Activated CD4-positive, alpha-beta T cell treated with anti-CD3 and anti-CD28 coated beads, Interleukin-2, amount 50 U/mL, for 24 hours (primary cell): ENCODE measurements at places on chromosomes 12 and 14.

GRCh38 chr12:93783832-93784231 is 106.7 kb downstream of the CRADD start:
- no peak for DNase-seq

DNA sequence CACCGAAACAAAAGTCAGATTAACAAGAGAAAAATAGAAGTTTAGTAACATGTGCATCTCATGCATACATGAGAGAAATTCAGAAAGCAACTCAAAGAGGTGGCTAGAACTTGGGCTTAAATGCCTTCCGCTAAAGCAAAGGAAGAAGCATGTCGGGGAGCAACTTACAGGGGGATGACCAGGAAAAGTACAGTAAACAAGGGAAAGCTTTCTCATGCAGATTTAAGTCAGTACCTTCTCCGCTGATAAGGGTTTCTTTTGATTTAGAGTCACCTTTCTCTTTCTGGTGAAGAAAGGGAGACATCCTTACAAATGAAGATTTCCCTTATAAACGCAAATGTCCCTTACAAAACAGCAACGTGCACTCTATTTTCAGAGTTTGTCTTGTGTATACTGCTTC is 6.0 kb upstream of the RNASE6 start:
- no peak for DNase-seq

GRCh38 chr14:24607635-24608514 is 1.6 kb downstream of the GZMH start:
- no peak for DNase-seq

DNA sequence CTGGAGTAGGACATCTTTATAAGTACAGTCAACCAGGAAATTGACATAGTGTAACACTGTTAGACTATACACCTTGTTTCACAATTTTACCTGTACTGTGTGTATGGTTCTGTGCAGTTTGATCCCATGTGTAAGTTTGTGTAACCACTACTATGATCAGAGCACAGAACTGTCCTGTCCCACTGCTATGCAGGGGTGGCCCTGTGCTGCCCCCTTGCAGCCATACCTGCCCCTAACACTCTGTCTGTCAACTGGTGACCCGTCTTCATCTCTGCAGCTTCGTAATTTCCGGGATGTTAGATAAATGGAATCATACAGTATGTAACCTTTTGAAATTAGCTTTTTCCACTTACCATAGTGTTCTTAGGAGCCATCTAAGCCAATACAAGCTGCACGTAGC is 58.7 kb upstream of the RD3L start:
- no peak for DNase-seq

DNA sequence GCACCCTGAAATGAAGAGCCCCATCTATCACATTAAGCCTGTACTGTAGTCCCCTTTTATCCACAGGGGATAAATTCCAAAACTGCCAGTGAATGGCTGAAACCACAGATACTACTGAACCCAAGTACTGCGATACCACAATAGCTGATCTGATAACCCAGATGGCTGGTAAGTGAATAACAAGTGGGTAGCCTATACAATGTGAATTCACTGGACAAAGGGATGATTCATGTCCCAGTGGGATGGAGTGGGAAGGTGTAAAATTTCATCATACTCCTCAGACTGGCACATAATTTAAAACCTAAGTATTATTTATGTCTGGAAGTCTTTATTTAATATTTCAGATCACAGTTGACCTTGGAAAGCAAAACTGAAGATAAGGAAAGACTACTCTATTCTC is 201.3 kb downstream of the GPHN start:
- DNase-seq = no peak

- DNase-seq = no peak
Measured at GRCh38 chr12:11621797-11622423, 27.6 kb upstream of the ETV6 start.

GRCh38 chr14:21185491-21185890 is 29.6 kb upstream of the OR5AU1 start:
- DNase-seq = no peak

GRCh38 chr12:110252716-110253115 is 28.3 kb upstream of the ATP2A2 start:
- no peak for DNase-seq

- DNase-seq = no peak
Measured at GRCh38 chr14:74835645-74836250, 40.2 kb downstream of the PROX2 start.

- DNase-seq = no peak
Measured at GRCh38 chr12:66550626-66551025, 128.2 kb downstream of the GRIP1 start.

- no peak for DNase-seq
Measured at GRCh38 chr12:89369166-89369565, 16.9 kb upstream of the DUSP6 start.

GRCh38 chr12:12686472-12686871 is 9.5 kb downstream of the GPR19 start:
- no peak for DNase-seq

GRCh38 chr14:28088125-28088524 is 678.5 kb upstream of the FOXG1 start:
- DNase-seq = no peak

- no peak for DNase-seq
Measured at GRCh38 chr12:52162981-52163380, 28.8 kb downstream of the KRT80 start.

DNA sequence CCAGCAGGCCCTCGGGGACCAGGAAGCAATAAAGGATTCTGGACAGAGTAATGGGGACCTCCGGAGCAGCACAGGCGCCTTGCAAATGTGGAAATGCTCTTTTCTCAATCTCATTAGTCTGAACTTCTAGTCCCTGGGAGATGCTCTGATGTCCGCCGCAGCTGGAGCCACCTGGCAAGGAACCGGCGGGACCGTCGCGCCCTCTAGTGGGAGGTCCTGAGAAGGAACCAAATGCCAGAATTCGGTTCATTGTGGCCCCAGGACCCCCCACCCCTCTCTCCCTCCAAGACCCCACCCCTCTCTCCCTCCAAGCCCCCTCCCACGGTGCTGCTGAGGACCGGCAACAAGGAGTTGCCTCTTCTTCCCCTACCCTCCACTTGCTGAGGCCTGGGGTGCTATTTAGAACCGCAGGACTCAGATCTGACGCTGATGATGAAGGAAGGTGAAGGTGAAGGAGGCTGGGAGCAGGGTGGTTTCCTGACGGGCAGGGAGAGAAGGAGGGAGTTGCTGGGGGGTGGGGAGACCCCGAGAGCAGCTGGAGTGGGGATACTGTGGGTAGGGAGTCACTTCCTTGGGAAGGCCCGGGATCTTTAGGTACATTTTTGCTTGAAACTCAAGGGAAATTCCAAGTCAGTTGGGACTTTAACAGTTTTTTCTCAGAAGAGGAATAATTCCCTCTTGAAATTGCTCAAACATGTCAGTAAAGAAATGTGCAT is 42.5 kb downstream of the SMIM41 start:
- DNase-seq = peak; percentile 34

DNA sequence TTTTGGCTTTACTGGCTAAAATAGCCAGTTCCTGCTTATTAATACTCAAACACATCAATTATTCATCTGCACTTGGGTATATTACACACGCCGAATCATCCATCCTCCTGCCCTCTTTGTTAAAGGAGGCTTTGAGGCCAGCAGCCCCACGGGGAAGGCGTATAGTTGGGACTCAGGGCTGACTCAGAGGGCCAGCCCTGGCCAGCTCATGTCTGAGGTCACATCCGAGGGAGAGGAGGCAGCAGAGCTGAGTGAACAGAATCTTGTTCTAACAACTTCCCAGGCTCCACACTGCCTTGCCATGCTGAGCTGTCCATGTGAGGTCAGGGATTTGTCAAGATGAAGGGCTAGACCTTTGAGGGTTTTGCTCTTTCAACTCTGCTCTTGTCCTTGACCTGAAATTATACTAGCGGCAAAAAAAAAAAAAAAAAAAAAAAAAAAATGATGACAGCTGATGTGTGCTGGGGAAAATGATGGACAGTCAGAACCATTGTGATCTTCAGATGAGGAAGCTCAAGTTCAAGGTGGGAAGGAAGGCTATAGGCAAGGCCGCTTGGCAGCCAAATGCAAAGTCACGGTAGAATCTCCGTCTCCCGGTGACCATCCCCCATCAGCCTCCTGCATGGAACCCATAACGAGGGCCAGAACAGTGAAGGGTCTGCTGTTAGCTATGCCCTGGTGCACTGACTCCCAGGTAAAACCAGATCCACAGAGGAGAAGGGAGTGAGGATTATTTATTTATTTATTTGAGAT is 12.5 kb upstream of the MARK3 start:
- no peak for DNase-seq

DNA sequence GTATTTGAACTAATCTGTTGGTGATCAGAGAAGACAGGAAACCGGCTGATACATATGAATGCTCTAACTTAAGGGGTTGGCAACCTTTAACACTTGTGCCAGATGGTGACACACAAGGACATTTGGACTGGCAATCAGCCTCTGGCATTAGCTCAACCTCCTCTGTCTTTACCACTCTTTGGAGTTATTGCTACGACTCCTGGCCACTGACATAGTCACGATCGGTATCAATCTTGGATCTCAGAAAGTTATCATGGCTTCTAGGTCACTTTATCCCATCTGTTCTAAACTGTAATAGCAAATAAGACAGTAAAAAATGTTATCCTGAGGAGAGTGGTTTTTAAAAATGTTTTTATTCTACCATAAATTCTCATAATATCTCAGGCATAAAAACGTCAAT is 575.2 kb upstream of the MDGA2 start:
- DNase-seq = no peak

DNA sequence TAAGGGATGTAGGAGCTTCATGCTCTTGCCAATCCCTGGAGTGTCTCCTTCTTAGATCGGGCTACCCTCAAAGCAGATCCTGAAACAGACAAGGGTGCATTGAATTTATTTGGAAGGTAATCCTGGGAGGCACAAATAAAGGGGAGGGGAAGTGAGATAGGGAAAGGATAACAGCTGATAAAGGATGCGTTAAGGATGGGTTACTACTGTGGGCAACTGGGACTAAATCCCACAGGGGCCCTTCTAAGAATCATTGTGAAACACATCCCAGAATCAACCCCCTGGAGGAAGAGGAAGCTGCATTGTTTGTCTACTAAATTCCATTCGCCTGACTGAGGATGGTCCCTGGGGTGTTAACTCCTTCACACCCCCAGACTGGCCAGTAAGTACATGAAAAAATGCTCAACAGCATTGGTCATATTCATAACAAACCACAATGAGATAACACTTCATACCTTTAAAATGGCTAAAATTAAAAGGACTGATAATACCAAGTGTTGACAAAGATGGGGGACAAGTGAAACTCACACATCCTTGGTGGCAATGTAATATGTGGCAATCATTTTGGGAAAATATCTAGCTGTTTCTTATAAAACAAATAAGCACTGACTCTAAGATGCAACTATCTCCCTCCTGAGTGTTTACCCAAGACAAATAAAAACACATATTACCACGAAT is 37.0 kb upstream of the CMKLR1 start:
- no peak for DNase-seq

DNA sequence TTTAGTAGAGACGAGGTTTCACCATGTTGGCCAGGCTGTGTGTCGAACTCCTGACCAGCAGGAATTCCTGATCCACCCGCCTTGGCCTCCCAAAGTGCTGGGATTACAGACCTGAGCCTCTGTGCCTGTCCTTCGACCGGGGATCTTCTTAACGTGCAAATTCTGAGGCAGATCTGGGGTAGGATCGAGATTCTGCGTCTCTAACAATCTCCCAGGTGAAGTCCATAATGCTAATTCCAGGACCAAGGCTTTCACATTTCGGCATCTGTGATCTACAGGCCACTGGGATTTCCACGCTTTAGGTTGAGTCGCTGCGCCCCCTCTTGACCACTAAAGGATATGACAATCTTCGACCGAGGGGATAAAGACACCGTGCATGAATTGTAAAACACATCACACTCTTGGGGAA is 24.8 kb downstream of the FOS start:
- DNase-seq = no peak

DNA sequence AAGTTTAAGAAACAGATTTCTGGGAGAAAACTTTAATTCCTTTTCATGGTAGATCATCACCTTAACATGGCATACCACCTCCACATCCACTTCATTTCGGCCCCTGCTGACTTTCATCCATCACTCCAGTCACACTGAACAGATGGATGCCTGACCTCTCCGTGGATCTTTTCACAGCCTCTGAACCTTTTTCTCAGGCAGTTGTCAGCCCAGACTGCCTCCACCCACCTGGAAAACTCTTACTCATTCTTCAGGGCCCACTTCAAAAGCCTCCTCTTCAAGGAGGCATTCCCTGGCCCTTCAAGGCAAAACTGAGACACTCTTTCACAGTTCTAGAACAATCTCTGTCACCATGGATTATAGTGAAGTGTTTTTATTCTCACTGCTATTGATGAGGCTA is 52.9 kb downstream of the GXYLT1 start:
- no peak for DNase-seq

- no peak for DNase-seq
Measured at GRCh38 chr14:30020271-30020670, 92.6 kb upstream of the PRKD1 start.

DNA sequence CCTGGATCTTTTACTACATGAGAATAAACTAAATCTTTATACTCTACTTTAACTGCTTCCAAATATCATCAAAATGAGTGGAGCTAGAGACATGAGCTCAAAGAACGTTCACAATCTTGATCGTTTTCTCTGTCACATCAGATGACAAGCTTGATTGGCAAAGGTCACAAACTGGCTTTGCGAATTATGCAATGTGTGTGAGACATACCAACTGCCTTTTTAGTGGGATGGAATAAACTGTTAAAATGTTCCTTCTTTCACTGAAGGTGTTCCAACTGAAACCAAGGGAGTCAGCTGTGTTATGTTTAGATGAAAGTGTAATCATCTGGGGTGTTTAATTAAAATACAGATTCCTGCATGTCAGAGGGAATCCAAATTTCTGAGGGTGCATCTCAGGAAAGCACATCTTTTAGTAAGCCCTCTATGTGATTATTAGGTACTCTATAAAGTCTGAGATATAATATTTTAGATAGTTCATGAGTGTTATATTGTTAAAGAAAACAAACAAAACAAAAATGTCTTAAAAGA is 21.9 kb downstream of the KITLG start:
- no peak for DNase-seq

DNA sequence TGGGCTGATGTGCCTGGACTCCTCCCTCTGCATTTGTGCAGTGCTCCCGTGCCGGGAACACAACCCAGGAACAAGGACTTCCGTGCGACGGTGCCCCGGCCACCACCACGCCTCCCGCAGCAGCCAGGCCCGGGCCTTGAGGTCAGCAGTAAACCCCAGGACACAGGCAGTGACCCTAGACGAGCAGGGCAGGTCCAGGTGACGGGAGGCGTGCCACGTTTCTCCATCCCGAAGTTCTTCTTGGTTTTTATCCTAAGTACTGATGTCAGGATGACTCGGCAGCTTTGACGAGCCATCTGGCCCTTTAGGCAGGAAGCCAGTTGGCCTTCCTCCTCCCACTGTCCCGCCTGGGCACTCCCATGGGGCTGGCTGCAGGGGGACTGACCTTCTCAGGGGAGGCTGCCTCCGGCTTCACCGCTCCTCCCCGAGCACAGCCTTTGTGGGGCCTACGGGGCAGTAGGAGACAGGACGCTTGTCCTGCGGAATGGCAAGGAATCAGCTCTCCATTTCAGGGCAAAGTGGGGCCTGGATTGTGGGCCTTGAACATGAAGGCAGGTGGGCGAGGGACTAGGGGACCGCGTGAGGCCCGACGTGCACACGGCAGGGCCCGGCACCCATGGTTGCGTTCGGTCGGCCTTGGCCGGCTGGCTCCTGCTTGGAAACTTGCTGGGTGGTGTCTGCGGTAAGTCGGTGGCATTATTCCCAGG is 94.1 kb downstream of the FBXL14 start:
- DNase-seq = no peak
